ENCODE measurements at places on chromosomes 7 and 10. TPM values are rescaled to one million over a fixed set of nuclear protein-coding genes. Genes with fewer than 3 reads are reported as not detected.

The SORCS1 gene
- not detected for total RNA-seq

The TUBB8 gene
- not detected for total RNA-seq

The MYPN gene
- under 0.01 TPM for total RNA-seq

The ABCC2 gene
- total RNA-seq = 0.86 TPM

The RHOBTB1 gene
- total RNA-seq = 51.6 TPM

The NOS3 gene
- total RNA-seq = 67.6 TPM

The CREB3L2 gene
- 30.4 TPM for total RNA-seq

The SCART1 gene
- total RNA-seq = 1.3 TPM

The CPVL gene
- total RNA-seq = not detected

The TMEM176A gene
- total RNA-seq = not detected

The FKBP9 gene
- 183 TPM for total RNA-seq

The STEAP1B gene
- 37.2 TPM for total RNA-seq

The NODAL gene
- total RNA-seq = not detected

The CYP3A7 gene
- total RNA-seq = not detected

The EBLN1 gene
- total RNA-seq = not detected

The CRPPA gene
- 1.3 TPM for total RNA-seq

The AGR2 gene
- total RNA-seq = not detected

The C10orf105 gene
- total RNA-seq = under 0.01 TPM

The CHST3 gene
- total RNA-seq = 12.7 TPM

The TRPV6 gene
- total RNA-seq = not detected

The LHFPL3 gene
- not detected for total RNA-seq

The GSTO2 gene
- total RNA-seq = 0.57 TPM

Data from vein endothelial cell (primary cell).